CD4-positive, alpha-beta T cell treated with Interferon gamma for 1 hour (primary cell): ENCODE measurements at places on chromosomes 12 and 14.

GRCh38 chr12:129276361-129277060 is 423.2 kb downstream of the GLT1D1 start:
- no peak for DNase-seq

DNA sequence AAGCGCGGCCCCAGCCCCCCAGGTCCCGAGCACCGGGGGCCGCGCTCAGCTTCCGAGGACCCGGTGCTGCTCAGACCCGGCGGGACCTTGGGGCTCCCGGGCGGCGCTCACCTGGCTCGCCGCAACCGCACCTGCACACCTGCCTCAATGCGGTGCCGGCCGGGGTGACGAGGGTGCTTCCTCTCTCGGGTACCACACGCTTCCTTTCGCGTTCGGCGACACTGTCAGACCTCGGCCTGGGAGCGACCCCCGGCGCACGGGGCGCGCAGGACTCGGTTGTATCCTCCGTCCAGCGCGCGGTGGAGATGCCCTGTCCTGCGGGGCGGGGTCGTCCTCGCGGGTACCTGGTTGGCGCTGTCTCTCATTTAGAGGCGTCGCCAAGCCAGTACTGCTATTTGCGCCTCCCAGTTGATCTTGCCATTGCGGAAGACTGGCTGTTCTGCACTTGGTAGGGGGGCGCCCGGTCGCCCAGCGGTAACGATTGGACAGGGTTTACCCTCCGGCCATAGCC is 718 bp downstream of the PACS2 start:
- DNase-seq = peak; percentile 61

GRCh38 chr14:52876806-52877205 is 74.0 kb downstream of the FERMT2 start:
- DNase-seq = no peak

DNA sequence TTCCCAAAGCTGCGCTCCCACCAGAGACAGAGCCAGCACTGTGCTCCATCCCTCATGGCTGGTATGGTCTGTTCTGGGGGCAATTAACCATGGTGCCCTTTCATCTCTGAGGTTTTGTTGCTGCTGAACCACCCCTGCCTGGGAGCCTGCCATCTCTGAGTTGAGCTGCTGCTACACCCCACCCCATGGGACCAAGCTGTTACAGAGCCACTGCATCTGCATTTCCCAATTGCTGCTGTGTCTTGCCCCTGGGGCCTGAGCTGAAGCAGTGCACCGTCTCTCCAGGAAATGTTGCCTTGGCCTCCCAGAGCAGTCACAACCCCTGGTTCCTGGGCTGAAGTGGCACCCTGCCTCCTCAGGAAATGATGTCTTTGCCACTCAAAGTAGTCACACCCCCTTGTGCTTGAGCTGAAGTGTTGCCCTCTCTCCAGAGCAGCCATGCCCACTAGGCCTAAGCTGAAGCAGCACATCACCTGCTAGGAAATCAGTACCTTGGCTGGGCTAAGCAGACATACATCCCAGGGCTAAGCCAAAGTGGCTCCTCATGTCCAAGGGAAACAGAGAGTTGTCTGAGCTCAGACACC is 140.3 kb downstream of the RERGL start:
- no peak for DNase-seq

DNA sequence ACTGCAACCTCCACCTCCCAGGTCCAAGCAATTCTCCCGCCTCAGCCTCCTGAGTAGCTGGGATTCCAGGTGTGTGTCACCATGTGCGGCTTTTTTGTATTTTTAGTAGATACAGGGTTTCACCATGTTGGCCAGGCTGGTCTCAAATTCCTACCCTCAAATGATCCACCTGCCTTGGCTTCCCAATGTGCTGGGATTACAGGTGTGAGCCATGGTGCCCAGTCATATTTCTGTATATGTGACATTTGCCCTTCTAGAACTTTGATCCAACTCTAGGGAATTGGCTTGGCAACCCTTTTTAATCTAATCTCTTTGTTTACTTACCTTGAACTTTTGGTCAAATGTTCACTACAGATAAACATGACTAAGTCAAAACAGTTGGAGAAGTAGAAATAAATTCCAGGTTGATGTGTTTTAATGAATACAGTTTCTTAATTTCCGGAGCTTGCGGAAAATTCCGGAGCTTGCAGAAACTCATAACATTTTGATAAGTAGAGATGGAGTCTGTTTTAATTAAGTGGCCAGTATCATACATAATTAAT is 11.5 kb upstream of the PEBP1 start:
- no peak for DNase-seq

DNA sequence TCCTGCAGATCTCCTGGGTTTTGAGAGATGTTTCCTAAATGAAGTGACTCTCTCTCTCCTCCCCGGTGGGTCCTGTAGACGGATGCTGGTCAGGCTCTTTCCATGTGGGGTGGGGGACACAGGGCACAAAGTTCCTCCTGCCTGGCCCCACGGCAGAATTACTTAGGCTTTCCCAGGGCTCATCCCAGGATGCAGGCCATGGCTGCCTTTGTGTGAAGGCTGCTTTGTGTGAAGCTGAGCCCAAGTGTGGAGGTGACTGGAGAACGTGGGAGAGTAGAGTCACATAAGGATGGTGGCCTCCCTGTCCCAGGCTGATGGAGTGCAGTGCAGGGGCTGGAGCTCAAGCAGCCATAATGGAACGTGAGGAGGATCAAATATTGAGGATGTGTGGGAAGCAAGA is 200.2 kb downstream of the ADGRD1 start:
- DNase-seq = no peak

DNA sequence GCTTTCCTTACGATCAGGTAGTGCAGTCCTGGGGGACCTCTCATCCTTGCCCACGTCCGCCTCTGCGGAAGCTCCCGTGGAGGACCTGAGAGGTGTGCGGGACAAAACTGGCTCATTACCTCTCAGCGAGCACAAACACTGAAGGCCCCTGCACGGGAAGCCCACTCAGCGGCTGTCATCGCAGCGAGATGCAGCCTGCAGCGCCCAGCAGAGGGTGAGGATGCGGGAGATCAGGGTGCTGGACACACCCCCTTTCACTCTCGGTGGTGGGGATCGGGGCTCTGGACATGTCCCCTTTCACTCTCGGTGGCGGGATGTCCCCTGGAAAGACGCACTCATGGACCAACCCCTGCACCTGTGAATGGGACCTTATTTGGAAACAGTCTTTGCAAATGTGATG is 111.6 kb downstream of the PIWIL1 start:
- no peak for DNase-seq

DNA sequence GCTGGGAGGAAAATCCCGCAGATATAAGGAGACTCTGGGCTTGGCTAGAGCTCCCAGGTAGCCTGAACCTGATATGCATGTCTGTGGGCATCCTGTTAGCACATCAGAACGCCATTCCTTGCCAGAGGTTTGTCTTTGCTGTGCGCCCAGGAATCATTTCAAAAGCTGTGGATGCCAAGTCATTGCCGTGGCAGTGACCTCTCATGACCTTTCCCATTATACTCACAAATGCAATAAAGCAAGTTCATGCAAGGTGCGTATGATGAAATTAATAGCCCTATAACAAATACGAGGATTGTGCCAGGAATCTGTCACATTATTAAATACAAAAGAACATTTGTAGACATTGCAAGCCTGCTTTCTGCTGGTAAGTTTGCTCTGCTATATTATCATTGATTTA is 229.1 kb upstream of the PELI2 start:
- DNase-seq = no peak

DNA sequence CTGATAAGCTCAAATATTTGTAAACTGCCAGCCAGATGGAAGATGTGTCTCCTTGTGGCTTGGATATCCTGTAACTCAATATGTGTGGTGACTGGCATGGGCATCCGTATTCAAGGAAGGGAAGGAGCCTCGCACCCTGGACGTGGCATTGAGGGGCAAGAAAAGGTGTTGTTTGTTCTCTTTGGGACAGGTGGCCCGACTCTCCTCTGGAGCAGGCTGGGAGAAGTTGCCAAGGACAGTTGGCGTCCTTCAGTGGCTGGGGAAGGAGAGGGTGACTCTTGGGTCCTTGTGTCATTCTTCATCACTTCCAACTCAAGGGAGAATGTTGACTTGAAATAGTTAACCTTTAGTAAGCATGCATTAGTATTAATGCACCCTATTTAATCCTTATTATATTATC is 39.6 kb downstream of the CACNA1C start:
- DNase-seq = no peak

DNA sequence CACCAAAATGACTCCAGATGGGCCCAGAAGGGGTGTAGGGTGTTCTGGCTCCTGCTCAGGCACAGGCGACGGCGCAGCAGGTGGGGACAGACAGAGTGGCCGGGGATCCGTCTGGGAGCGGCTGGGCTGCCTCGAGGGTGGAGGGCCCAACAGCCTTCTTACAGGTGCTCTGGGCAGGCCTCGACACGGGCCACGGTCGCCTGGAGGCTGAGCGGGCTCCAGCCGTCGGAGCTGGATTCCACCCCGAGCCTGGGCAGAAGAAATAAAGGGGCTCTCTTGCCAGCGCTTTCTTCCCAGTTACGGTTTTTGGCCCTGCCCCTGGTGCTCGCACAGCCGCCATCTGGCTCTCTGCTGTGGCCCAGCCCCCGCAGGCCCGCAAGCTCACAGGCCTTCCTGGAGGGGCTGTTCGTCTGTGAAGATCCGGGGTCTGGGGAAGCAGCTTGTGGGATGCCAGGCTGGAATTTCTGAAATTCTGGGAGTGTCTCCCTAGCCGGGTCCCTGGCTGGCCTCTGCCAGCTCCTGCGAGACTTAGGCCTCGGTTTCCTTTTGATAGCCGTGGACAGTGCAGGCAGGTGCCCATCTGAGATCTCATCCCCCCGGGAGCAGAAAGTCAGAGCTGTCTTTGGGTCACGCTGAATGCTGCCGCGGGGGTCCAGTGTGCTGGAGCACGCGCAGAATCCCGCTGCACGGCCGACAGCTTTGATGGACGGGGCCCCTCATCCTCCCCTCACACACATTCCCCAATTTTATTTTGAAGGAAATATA is 122.7 kb downstream of the PAPOLA start:
- no peak for DNase-seq

DNA sequence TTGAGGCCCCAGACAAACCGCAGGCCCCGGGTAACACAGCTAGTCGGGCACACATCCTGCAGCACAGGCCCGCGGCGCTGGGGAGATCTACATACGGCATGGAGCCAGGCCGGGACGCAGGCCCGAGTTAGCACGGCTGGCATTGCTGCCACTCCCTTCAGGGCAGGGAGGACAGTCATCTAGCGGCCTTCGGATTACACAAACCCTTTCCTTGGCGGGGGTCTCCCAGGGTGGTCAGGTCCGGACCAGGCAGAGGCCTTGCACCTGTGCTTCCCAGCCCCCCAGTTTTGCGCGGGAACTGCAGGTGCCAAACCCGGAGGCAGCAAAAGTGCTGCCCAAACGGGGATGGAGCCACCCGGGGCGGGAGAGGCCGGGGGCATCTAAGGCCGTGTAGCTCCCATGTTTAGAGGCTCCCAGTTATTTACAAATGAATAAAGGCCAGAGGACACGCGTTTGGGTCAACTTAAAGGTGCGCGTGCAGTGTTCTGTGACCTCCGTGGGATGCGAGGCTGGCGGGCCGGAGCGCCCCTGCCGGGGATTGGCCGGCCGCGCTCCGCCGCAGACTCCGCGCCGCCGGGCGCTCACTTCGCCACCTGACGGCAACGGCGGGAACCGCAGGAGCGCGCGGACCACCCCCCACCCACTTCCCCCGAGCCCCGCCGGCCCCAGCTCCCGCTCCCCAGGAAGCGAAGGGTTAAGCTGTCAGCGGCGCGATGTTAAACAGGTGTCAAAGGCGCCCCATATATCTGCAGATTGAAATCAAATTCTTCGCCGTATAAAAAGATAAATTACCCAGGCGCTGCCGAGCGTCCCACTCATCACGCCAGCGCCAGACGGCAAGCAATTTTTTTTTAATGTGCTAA is 18.1 kb downstream of the VSX2 start:
- peak; percentile 41 for DNase-seq

GRCh38 chr12:33588725-33589405 is 149.2 kb upstream of the SYT10 start:
- DNase-seq = no peak

GRCh38 chr14:100078216-100078803 is 13.1 kb downstream of the EVL start:
- no peak for DNase-seq

- DNase-seq = no peak
These were observed 281.7 kb downstream of the DUSP6 start for GRCh38 chr12:89070603-89071002.

- DNase-seq = no peak
These were observed 1010.8 kb downstream of the FLRT2 start for GRCh38 chr14:86540636-86541247.

- no peak for DNase-seq
These were observed 47.9 kb upstream of the CERS5 start for GRCh38 chr12:50215033-50215432.

DNA sequence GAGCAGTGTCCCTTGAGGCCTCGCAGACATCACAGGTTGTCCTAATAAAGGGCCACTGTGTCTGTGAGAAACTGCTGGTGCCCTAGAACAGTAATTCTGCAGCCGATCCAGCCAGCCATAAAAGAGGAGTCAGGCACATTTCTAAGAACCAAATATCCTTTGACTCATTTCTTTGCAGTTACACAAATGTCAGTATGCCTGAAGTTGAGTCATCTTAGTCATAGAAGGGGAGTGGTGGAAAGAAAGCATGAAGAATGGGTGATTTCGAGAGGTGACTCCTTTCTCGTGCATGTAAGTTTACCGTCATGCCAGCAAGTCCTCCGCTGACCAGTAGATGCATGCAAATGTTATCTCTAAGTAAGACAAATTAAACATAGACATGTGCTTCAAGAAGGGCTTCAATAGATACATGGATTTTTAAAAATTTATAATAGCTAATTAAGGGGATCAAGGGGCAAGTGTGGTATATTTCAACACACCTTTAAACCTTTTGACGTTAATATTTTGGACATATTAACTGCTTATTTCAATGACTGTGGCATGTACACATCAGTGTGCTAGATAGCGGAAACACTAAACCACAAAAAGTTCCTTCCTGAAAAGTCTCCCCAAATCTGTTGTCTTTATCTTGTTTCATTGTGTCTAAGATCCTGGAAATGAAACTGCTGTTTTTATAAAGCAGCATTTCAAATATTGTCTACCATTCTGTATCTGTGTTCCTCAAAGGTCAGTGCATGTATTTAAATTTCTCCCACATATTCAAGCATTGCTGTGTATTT is 497.4 kb downstream of the NPAS3 start:
- no peak for DNase-seq

- no peak for DNase-seq
These were observed 8.9 kb downstream of the KRT4 start for GRCh38 chr12:52805000-52805399.

DNA sequence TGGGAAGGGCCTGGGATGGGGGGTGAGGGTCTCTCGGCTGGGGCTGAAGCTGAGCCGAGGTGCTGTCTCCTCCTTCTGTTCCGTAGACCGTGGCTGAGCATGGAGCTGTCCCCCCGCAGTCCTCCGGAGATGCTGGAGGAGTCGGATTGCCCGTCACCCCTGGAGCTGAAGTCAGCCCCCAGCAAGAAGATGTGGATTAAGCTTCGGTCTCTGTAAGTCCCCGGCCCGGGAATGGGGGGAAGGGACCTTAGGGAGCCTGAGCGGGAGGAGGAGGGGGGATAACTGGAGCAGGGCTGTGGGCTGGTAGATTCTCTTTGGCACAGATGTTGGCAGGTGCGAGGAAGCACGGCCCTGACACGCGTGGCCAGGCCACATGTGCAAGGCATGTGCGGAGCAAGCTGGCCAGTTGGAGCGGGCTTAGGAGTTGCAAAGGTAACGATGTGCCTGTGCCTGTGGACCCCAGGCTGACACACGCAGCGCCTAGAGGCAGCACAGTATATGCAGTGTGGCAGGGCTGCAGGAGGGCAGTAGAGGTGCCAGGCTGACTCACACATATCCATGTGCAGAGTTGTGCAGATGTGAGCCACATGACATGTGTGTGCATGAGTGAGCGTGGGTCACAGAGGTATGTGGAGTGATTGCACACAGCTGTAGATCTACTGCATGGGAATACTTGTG is 512 bp downstream of the PDE1B start:
- no peak for DNase-seq

GRCh38 chr12:1728824-1729223 is 38.0 kb downstream of the ADIPOR2 start:
- no peak for DNase-seq
